ENCODE measurements at places on chromosomes 5 and 9.

DNA sequence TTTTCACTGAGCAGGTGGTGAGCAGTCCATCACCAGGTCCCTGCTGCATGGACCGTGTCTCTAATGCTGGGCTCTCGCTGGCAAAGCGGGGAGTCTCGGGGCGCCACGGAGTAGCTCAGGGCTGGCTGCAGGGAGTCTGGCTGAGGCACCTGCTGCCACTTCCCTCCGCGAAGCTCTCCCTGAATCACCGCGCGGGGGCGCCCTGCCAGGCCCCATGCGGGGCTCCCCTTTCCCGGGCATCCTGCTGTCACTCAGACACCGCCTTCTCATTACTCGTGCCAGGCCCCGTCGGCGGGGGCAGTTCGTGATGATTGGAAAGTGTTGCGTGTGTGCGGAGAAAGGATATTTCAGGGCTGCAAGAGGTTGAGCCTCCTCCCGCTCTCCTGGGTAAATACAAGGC lies 335.8 kb downstream of the IRX2 start:
- no peak overlapping the region for H3K4me3 ChIP-seq
- no peaks in the 10 kb centered on the region for H3K36me3 ChIP-seq
- DNase-seq, result no peak
- no peaks in the 10 kb centered on the region for H3K4me1 ChIP-seq
- H3K27me3 ChIP-seq, result no peaks in the 10 kb centered on the region

DNA sequence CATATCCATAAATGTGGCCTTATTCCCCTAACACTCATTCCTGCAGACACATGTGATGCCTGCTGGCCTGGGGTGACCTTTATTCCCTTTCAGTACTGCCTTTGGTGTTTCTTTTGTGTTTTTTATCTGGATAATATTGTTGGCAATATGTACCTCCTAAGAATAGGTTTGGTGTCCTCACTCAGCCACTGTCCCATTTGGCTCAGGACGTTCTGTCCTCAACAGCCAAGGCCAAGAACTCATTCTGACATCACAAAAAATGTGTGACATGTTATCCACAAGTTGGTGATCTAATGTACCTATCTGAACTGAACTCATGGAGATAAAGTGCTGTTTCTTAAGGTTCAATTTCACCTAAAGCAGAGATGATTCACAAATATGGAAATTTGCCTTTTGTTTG lies 142.9 kb upstream of the GRAMD2B start:
- DNase-seq, result no peak
- H3K27ac ChIP-seq, result no peak overlapping the region
- no peaks in the 10 kb centered on the region for H3K27me3 ChIP-seq
- no peak overlapping the region for H3K4me3 ChIP-seq
- no peaks in the 10 kb centered on the region for H3K36me3 ChIP-seq

DNA sequence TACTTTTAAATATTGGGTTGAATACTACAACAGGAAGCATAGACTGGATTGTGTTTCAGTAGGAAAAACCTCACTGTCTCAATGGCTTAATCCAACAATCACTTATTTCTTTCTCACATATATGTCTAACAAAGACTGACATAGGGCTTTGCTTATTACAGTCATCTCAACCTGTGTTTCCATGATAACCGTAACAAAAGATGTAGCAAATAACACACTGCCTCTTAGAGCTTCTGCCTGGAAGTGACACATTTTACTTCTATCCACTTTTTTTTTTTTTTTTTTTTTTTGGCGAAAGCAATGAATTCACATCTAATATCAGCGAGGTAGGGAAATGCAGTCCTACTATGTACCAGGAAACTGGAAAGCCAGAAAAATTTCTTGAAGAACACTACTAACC lies 204.9 kb upstream of the CDKN2B start:
- no peak for DNase-seq
- no peak overlapping the region for H3K4me3 ChIP-seq
- H3K27me3 ChIP-seq, result no peaks in the 10 kb centered on the region
- no peaks in the 10 kb centered on the region for H3K36me3 ChIP-seq

- H3K4me1 ChIP-seq, result no peaks in the 10 kb centered on the region
- no peaks in the 10 kb centered on the region for H3K36me3 ChIP-seq
- no peaks in the 10 kb centered on the region for H3K27me3 ChIP-seq
- no peak overlapping the region for H3K4me3 ChIP-seq
- DNase-seq, result no peak
- H3K27ac ChIP-seq, result no peak overlapping the region
Measured at GRCh38 chr5:130994496-130995253, 170.4 kb downstream of the HINT1 start.
